Activated gamma-delta T cell treated with anti-CD3 and anti-CD28 coated beads, Interleukin-2, amount 50 U/mL, for 16 hours (primary cell): ENCODE measurements at places on chromosomes 5 and 9.

DNA sequence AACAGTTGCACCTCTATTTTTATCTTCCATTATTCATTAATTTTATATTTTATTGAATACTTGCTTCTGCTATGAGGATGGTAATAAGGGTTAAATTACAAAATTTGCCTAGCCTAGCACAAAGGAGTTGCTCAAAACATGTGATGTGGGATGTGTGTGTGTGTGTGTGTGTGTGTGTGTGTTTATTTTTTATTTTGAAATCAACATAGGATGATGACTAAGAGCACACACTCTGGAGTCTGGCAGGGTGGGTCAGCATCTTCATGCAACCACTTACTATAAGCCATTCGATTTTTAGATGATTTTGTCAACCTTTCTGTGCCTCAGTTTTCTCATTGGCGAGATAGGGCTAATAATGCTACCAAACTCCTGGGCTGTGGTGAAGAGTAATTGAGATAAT lies 57.7 kb upstream of the MAMDC2 start:
- no peak for DNase-seq

DNA sequence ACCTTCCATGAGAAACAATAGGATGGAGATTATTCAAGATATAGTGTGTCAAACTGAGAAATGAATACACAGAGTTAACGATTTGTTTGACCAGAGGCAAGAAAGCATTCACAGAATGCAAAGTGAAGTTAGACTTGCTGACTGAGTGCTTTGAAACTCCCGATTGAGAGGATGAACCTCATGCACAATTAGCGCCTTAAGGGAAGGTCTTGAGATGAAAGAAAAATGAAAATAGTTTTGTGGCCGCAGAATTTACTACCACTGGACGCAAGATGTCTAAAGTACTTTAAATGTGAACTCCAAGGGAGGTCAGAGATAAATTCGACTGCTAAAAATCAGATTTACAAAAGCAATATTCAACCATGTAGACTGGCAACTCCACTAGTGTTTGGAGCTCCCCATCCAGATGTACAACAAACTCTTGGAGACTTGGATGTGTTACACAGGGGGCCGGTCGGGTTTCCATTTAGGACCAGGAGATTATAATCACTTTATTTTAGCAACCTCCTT lies 707 bp upstream of the RIMOC1 start:
- DNase-seq, result no peak

DNA sequence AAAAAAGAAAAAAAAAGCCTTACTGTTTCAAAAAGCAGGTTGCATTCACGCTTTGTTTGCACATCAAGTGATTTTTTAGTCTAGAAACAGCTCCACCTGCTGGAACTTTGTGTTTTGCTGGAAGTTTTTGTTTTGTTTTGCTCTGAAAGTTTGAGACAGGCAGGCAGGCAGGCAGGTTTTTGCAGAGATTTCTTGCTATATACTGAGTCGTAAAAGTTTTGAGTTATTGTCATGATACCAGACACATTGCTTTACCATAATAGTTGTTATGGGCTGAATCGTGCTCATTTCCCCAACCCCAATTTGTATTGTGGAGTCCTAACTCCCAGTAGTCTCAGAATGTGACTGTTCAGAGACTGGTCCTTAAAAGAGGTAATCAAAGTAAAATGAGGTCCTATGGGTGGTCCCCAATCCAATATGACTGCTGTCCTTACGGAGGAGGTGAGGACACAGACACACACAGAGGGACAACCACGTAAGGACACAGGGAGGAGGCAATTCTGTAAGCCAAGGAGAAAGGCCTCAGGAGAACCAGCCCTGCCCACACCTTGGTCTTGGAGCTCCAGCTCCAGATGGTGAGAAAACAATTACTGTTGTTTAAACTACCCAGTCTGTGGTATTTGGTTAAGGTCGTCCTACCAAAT lies 20.9 kb downstream of the OR2Y1 start:
- peak; percentile 19 for DNase-seq

- no peak for DNase-seq
Measured at GRCh38 chr9:137009217-137009616, 12.8 kb upstream of the CLIC3 start.

DNA sequence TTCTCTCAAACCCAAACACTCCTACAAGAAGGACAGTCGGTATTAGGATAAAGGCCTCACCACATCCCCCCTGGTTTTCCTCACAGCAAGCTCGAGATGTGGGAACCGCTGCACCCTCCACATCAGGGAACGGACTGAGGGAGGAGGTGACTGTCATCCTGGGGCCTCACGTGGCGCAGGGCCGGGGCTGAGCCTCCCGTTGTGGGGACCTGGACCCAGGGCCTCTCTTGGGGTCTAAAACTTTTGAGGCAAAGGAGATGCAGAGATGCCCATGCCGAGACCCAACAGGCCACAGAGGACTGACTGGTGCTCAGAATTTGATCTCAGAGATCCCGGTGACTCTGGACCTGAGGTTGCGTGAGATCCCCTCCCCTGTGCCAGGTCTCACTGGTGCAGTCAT lies 72.7 kb downstream of the MRPL36 start:
- DNase-seq, result no peak
